Activated T-helper 1 cell treated with anti-CD3 and anti-CD28 coated beads, Interleukin-12 subunit alpha, Interleukin-12 subunit beta, Interleukin-2, Interleukin-4 antibody, amounts not matched to agents 30 ng/mL and 10 ng/mL and 1 ng/mL, durations not matched to agents 14 hours and 24 hours and 36 hours (primary cell): ENCODE measurements at places on chromosomes 3 and 15. TPM values are rescaled to one million over a fixed set of nuclear protein-coding genes. Genes with fewer than 3 reads are reported as not detected.

SLC12A1 gene
- total RNA-seq = not detected in 2 replicates

PCOLCE2 gene
- total RNA-seq = not detected in 2 replicates

MYEF2 gene
- total RNA-seq = 20.3 and 21.1 TPM in 2 replicates

HESX1 gene
- 0.18 and 0.32 TPM in 2 replicates for total RNA-seq

DNAH12 gene
- 0.17 TPM in 1 of 2 replicates, not detected in the other for total RNA-seq

RBP2 gene
- not detected in 2 replicates for total RNA-seq
